Type B pancreatic cell (in vitro differentiated cells): ENCODE measurements at places on chromosomes 16 and 17. TPM values are rescaled to one million over a fixed set of nuclear protein-coding genes. Genes with fewer than 3 reads are reported as not detected.

- H3K27me3 ChIP-seq = no peaks in the 10 kb centered on the region
- no peak overlapping the region for H3K27ac ChIP-seq
- peaks cover 5% of the 10 kb centered on the region for H3K36me3 ChIP-seq
- DNase-seq = no peak
These were observed 3.0 kb downstream of the KCTD13 start for GRCh38 chr16:29922986-29923501.

DNA sequence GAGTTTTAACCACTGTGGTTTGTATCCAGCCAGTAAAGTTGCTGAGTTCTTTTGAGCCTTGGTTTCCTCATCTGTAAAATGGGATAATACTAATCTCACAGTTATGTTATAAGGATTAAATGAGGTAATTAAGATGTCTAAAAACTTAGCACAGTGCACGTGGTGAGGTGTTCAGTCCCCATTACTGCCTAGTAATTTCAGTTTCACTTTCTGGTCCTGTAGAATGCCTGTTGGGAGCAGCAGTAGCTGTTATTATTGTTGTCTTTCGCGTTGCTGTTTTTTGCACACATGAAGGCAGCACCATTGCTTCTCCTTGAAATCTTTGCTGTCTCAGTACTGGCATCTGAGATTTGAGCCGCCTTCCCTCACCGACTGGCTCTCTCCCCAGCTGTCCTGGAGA, 182.4 kb downstream of the DNAH9 start:
- no peak overlapping the region for H3K4me3 ChIP-seq
- H3K36me3 ChIP-seq = no peaks in the 10 kb centered on the region
- no peak for DNase-seq
- no peaks in the 10 kb centered on the region for H3K27me3 ChIP-seq
- H3K4me1 ChIP-seq = no peaks in the 10 kb centered on the region
- no peak overlapping the region for H3K27ac ChIP-seq

HLF gene
- total RNA-seq = 2.6 and 3.4 TPM in 2 replicates

- DNase-seq = no peak
- no peaks in the 10 kb centered on the region for H3K36me3 ChIP-seq
- H3K27ac ChIP-seq = no peak overlapping the region
- peaks cover 10% of the 10 kb centered on the region for H3K4me1 ChIP-seq
- no peak overlapping the region for H3K4me3 ChIP-seq
These were observed 44.8 kb downstream of the ERN1 start for GRCh38 chr17:64084940-64085649.

- H3K4me3 ChIP-seq = peak overlapping the region; percentile 95
- H3K27me3 ChIP-seq = no peaks in the 10 kb centered on the region
- DNase-seq = no peak
- peaks cover 11% of the 10 kb centered on the region for H3K4me1 ChIP-seq
- H3K27ac ChIP-seq = peak overlapping the region; percentile 39
These were observed 1.4 kb downstream of the VKORC1 start for GRCh38 chr16:31093132-31093703.

- no peaks in the 10 kb centered on the region for H3K27me3 ChIP-seq
- H3K4me3 ChIP-seq = no peak overlapping the region
- H3K36me3 ChIP-seq = no peaks in the 10 kb centered on the region
- no peaks in the 10 kb centered on the region for H3K4me1 ChIP-seq
- no peak overlapping the region for H3K27ac ChIP-seq
These were observed 35.2 kb downstream of the SLC7A5 start for GRCh38 chr16:87834005-87834667.

GRCh38 chr17:57515662-57516211, 229.4 kb downstream of the CCDC182 start:
- no peak for DNase-seq
- peaks cover 66% of the 10 kb centered on the region for H3K4me1 ChIP-seq
- H3K27me3 ChIP-seq = no peaks in the 10 kb centered on the region
- no peak overlapping the region for H3K27ac ChIP-seq
- no peak overlapping the region for H3K4me3 ChIP-seq
- H3K36me3 ChIP-seq = peaks cover 9% of the 10 kb centered on the region

GRCh38 chr16:81544261-81544660, 99.7 kb downstream of the CMIP start:
- no peaks in the 10 kb centered on the region for H3K27me3 ChIP-seq
- H3K27ac ChIP-seq = peak overlapping the region; percentile 0
- H3K4me3 ChIP-seq = no peak overlapping the region
- no peaks in the 10 kb centered on the region for H3K36me3 ChIP-seq
- peaks cover 71% of the 10 kb centered on the region for H3K4me1 ChIP-seq

FAM117A gene
- total RNA-seq = 8.4 and 13.0 TPM in 2 replicates

DNA sequence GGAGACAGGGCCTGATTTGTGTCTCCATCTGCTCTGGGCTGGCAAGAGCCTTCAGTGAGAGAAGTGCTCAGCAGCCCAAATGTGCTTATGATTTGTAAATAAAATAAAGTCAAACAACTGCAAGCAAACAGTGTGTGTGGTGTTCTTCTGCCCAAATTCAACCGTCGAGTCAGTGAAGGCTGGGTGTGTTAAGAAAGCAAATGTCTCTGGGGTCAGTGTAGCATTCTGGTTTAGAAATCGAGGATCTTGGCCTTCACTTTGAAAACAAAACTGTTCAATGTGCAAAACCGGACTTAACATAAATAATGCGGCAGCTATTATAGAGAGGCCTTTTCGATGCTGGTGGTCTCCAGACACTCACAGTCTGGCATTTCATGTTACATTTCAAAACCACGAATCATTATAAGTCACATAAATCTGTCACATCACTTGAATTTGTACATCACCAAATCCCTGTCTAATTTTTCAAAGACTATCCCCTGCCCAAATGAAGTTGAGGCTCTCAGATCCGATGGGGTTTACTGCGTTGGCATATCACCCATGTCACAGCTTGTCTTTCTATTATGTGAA, 158.6 kb upstream of the MYOCD start:
- DNase-seq = no peak
- no peaks in the 10 kb centered on the region for H3K4me1 ChIP-seq
- H3K27ac ChIP-seq = no peak overlapping the region
- H3K27me3 ChIP-seq = no peaks in the 10 kb centered on the region
- no peaks in the 10 kb centered on the region for H3K36me3 ChIP-seq

GPRC5B gene
- total RNA-seq = 25.8 and 53.8 TPM in 2 replicates

SP6 gene
- 19.3 and 75.1 TPM in 2 replicates for total RNA-seq

- peaks cover 17% of the 10 kb centered on the region for H3K27me3 ChIP-seq
- H3K4me1 ChIP-seq = peaks cover 43% of the 10 kb centered on the region
- no peak for DNase-seq
- H3K36me3 ChIP-seq = peaks cover 8% of the 10 kb centered on the region
- H3K4me3 ChIP-seq = no peak overlapping the region
These were observed 20.0 kb downstream of the ARHGAP23 start for GRCh38 chr17:38448208-38448771.

CMTM4 gene
- total RNA-seq = 64.4 and 72.1 TPM in 2 replicates

- H3K4me1 ChIP-seq = peaks cover 14% of the 10 kb centered on the region
- peak overlapping the region; percentile 23 for H3K27ac ChIP-seq
- H3K36me3 ChIP-seq = no peaks in the 10 kb centered on the region
- no peak for DNase-seq
- H3K27me3 ChIP-seq = peaks cover 2% of the 10 kb centered on the region
These were observed 4.6 kb downstream of the TNS4 start for GRCh38 chr17:40496634-40497420.

- H3K27me3 ChIP-seq = no peaks in the 10 kb centered on the region
- peaks cover 48% of the 10 kb centered on the region for H3K4me1 ChIP-seq
- peak overlapping the region; percentile 72 for H3K27ac ChIP-seq
- DNase-seq = no peak
- no peak overlapping the region for H3K4me3 ChIP-seq
- H3K36me3 ChIP-seq = peaks cover 11% of the 10 kb centered on the region
These were observed 1.2 kb downstream of the CEP295NL start for GRCh38 chr17:78901806-78902205.

DNA sequence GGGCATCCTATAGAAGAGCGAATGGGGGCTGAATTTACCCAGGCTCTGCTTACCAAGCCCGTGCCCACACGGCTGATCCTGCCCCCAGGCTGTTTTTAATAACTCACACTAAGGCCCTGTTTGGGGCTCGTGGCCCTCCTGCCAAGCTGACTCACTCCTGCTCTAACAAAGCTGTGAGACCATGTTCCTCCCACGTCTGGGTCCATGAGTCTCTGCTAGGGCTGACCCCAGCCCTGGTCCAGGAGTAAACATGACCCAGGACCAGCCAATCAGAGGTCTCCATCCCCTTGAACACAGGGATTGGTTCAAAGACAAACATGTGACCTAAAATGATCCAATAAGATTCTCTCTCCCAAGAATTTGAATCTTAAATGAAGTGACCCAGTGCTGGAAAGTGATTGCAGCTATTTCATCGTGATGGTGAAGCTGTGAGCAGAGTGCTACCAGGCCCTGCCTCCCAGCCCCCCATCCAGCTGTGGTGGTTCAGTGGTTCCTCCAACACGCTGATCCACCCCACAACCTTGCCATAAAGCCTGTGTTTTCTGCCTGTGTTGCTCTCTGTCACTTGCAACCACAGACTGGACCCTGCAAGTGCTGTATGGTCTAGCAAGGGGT, 57.2 kb downstream of the C16orf82 start:
- H3K27me3 ChIP-seq = peaks cover 5% of the 10 kb centered on the region
- DNase-seq = no peak
- H3K27ac ChIP-seq = no peak overlapping the region
- no peaks in the 10 kb centered on the region for H3K4me1 ChIP-seq

DNA sequence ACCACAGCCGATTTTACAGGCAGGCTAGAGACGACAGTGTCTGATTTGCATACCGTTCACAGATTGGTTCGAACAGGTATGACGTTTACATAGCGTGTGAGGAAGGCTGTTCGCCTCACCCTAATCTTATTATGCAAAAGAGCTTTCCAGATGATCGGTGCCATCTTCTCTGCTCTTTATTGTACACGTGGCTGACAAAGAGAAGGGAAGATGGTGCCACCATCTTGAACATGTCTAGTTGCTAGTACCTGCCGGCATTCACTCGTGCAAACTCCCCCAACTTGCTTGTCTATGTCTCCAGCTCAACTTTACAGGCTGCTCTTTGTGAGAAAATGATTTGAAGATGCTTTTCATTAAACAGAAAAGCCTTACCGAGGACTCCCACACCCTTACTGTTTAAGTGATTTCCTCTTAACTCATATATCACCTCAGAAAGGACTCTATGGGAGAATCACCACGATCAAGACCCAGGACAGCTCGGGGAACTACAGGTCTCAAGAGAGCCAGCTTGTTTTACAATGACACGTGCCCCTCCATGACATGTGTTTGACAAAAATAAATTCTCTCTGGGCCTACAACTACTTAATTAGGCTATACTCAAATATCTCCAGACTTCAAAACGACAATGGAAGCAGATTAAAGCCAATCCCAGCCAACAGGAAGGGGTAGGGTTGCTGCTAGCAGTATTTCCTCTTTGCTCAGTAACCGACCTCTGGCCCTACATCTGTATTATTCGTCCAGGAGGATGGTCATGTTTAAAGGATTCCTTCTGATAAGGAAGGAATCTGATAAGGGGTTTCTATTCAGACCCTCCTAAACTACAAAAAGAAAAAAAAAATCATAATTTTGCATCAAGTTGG, 480.6 kb downstream of the TMEM114 start:
- no peaks in the 10 kb centered on the region for H3K36me3 ChIP-seq
- no peak overlapping the region for H3K4me3 ChIP-seq
- no peaks in the 10 kb centered on the region for H3K4me1 ChIP-seq
- H3K27ac ChIP-seq = no peak overlapping the region
- H3K27me3 ChIP-seq = peaks cover 9% of the 10 kb centered on the region
- DNase-seq = no peak

PSMB3 gene
- total RNA-seq = 149 and 152 TPM in 2 replicates

- no peak overlapping the region for H3K27ac ChIP-seq
- H3K4me1 ChIP-seq = peaks cover 14% of the 10 kb centered on the region
- H3K27me3 ChIP-seq = no peaks in the 10 kb centered on the region
These were observed 80.7 kb downstream of the TIMM22 start for GRCh38 chr17:1077581-1077985.

GID4 gene
- total RNA-seq = 10.6 and 13.2 TPM in 2 replicates

TSPAN10 gene
- total RNA-seq = 1.4 and 3.0 TPM in 2 replicates

- no peak for DNase-seq
- no peaks in the 10 kb centered on the region for H3K4me1 ChIP-seq
- H3K27me3 ChIP-seq = no peaks in the 10 kb centered on the region
These were observed 27.8 kb downstream of the SOCS7 start for GRCh38 chr17:38379448-38379847.

DNA sequence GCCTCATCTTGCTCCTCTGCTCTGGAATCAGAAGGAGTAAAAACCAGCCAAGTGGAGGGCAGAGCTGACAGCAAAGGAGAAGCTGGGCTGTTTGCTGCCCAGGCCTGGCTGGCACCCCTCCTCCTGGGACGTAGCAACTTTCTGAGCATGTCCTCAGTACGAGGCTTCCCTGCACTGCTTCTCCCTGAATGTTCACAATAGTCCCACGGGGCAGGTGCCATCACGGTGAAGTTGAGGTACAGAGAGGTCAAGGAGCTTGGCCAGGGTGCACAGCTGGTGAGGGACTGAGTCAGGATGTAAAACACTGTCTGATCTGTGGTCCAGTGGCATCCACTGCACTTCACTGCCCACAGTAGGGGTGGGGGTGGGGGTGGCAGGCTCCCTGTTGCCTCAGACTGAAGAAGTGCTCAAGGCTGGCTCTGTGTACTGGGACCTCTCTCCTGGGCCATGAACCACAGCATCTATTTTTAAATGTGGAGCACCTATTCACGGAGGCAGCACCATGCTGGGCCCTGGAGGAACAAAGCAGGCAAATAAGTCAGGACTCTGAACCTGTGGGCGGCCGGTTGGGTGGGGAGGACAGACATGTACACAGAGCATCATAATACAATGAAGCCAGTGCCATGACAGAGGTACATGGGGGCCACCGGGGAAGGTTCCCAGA, 369.5 kb downstream of the SEC14L1 start:
- no peak for DNase-seq
- no peaks in the 10 kb centered on the region for H3K4me1 ChIP-seq
- no peaks in the 10 kb centered on the region for H3K36me3 ChIP-seq
- H3K4me3 ChIP-seq = no peak overlapping the region

GRCh38 chr16:5166486-5166885, 68.9 kb upstream of the EEF2KMT start:
- DNase-seq = no peak
- peaks cover 35% of the 10 kb centered on the region for H3K27me3 ChIP-seq
- H3K27ac ChIP-seq = no peak overlapping the region
- no peaks in the 10 kb centered on the region for H3K36me3 ChIP-seq
- H3K4me1 ChIP-seq = peaks cover 15% of the 10 kb centered on the region
- H3K4me3 ChIP-seq = no peak overlapping the region

- H3K27ac ChIP-seq = peak overlapping the region; percentile 73
- peaks cover 20% of the 10 kb centered on the region for H3K4me1 ChIP-seq
- H3K36me3 ChIP-seq = peaks cover 20% of the 10 kb centered on the region
These were observed 1.0 kb downstream of the NME2 start for GRCh38 chr17:51166987-51167931.
